ENCODE measurements at places on chromosomes 13 and 19.

- DNase-seq = no peak
Observed at GRCh38 chr13:78770601-78771000, 111.6 kb upstream of the OBI1 start.

GRCh38 chr19:43564800-43565199 is 10.5 kb downstream of the XRCC1 start:
- DNase-seq = no peak

GRCh38 chr19:10544242-10544752 is 593 bp downstream of the ATG4D start:
- DNase-seq = no peak

DNA sequence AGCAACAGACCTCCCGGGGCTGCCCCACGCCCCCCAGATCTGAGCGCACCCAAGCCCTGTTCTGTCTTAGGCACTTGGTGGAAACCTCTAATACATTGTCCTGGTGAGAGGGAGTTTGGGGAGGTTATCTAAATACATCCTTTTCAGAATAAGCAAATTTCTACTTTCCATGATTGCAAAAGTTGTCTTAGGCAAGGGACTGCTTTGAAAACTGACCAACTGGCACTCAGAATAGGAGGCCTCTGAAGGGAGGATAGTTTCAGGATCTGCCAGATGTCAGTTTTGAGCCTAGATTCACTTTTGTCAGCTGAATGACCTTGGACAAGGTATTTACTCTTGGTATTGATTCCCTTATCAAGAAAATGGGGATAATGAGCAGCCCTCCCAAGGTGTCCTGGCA is 11.8 kb downstream of the SERP2 start:
- DNase-seq = no peak

DNA sequence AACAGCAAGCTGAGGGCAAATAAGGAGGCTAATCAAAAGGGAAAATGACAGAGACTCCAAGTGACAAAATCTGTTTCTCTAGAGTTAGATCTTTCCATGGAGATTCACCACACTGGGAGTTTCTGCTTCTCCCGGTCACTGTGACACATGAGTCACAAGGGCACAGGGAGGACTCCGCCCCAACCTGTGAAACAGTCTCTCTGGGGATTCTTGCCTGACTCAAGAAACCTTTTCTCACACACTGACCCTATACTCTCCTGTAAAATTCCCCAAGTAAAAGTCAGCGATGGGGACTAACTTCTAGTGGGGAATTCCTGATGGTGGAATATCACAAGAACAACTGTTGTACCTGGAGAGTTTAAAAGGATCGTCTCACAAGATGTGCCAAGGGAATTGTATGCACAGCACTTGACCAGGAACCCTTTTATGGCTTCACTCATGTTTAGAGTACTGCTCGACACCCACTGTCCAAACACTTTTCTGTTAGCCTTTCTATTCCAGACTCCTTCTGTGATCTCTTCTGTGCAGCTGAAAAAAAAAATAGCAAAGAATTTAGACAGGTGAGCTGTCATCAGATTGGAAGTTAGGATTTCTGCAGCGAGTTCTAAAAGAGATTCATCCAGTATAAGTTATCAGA is 46.8 kb upstream of the URAD start:
- DNase-seq = no peak
